ENCODE measurements at places on chromosomes 4 and X.

GRCh38 chr4:98566361-98567008, 91.9 kb downstream of the TSPAN5 start:
- no peak for DNase-seq

DNA sequence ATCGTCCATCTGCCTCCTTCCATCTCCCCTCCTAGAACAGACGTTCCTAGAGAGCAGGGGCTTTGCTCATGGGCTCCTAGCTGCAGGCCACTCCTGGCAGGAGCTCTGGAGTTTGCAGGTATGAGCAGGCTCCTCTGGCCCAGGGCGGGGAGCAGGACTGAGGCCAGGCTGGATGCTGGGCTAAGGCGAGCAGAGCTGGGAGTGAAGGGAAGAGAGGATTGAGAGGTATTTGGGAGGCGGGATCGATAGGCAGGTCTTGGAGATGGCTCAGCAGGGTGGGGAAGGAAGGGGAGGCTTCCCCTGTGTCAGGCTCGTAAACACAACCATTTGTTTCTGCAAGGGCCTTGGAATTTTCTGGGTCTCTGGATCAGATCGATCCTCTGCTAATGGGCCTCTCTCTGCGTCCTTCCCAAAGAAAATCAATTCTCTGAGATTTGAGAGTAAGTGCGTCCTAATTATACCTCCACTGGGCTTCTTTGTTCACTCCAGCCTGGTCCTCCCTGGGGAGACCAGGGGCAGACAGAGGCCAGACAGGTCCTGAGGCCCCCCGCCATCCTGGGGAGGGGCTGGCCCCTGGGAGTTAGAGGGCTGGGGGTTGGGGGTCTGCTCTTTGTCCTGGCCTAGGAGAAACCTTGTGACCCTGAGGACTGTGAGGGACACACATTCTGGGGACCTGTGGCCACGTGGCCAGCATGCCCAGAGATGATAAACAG, 94.8 kb upstream of the PSAPL1 start:
- DNase-seq, result peak; percentile 53

DNA sequence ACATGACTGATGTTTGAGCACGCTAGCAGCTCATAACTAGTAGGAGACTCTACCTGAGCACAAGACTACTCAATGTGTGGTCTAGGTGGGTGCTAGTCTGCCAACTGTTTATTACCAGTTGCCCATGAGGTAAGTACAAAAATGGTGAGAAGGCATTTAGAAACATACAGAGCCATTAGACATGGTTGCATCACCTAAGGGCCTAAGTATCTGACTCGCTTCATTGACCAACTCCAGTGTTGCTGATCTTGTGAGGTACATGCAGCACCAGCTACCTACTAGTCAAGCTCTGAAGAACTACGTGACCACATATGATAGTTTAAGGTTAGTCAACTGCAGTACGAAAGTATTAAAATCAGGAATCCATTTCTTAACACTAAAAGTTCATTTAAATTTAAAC, 39.9 kb downstream of the APBB2 start:
- no peak for DNase-seq

DNA sequence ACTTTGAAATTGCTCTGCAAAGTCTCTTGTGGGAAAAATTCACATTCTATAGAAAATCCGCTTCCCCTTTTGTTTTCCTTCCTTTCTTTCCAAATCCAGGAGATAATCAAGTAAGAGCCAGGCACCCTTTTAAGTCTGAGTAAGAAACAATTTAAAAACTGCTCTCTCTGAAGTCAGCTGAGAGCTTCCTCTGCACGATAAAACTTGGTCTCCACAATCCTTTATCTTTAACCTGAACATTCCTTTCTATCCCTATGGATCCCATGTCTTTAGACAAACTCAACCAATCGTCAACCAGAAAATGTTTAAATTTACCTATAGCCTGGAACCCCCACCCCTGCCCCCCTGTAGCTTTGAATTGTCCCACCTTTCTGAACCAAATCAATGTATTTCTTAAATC, 1723.6 kb upstream of the AGA start:
- DNase-seq, result no peak

DNA sequence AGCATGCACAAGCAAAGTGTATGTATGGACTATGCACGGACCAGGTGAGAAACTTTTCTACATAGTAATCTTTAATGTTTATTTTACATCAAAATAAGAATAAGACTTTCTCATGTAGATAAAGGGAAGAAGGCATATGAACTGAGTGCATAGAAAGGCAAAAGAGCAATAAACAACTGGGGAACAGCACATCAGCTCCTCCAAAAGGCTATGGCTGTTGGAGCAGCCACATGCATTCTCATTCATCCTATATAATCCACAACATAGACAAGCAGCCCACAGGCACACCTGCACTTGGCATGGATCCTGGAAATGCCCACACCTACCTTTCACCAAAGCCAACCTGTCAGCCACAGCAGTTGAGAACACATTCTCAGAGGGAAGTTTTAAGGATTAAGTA, 586.9 kb upstream of the INTU start:
- peak; percentile 17 for DNase-seq

GRCh38 chrX:75746891-75747639, 38.0 kb downstream of the MAGEE2 start:
- peak; percentile 41 for DNase-seq

- no peak for DNase-seq
Observed at GRCh38 chr4:180618396-180618795, 1624.8 kb upstream of the TENM3 start.

DNA sequence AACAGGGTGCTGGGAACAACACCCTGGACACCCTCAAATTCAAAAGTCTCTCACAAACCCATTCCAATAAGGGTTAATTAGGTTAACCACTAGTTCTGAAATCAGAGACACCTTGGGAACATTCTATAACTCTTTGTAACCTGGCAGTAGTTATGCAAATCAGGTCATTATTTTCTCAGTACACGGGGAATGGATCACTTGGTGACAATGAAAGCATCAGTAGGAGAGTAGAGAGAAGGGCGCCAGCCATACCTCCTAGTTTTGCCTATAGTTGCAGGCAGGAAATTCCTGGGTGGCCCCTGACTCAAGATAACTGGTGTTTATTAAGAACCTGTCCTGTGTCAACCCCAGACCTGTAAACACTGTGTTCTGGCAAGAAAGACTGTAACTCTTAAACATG, 2.5 kb downstream of the CCDC110 start:
- no peak for DNase-seq

GRCh38 chr4:161186750-161187149, 977.0 kb downstream of the FSTL5 start:
- no peak for DNase-seq

DNA sequence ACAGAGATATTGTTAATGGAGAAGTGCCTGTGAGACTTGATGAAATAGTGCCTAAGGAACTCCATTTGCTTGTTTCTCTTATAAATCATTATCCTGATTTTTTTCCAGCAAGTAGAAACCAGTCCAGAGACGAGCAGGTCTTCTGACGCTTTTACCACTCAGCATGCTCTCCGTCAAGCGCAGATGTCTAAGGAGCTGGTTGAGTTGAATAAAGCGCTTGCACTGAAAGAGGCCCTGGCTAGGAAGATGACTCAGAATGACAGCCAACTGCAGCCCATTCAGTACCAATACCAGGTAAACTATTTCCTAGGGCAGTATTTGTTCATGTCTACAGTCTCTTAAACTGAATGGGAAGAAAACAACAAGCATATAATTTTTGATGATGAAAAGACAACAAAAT, 63.6 kb downstream of the KIF4A start:
- DNase-seq, result no peak

DNA sequence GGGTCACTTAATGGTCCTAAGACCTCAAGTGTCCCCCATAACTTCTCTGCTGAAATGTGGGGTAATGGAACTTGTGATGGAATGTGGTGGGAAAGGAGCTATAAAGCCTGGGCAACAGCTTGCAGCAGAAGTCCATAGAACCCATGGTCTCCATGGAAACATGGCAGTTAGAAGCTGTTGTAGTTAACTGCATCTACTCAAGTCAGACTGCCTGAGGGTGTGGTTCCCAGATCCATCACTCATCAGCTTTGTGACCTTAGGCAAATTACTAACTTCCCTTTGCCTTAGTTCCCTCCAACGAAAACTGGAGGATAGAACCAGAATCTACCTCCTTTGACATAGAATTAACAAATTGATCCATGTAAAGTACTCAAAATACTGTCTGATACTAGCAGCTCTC, 113.0 kb downstream of the SPATA18 start:
- DNase-seq, result no peak

- no peak for DNase-seq
Observed at GRCh38 chrX:136021903-136022302, 36.7 kb downstream of the SLC9A6 start.
